Activated CD4-positive, alpha-beta T cell treated with anti-CD3 and anti-CD28 coated beads, Interleukin-2, amount 10 ng/mL, durations not matched to agents 24 days and 14 days (primary cell): ENCODE measurements at places on chromosomes 1 and 21. TPM values are rescaled to one million over a fixed set of nuclear protein-coding genes. Genes with fewer than 3 reads are reported as not detected.
A peak's percentile ranks its signal among the peaks of the same experiment; 100 is the strongest.

ERG gene
- total RNA-seq, result 0.12 and 0.14 TPM in 2 replicates

GBP6 gene
- 0.40 and 0.50 TPM in 2 replicates for total RNA-seq

MRAP gene
- not detected in 2 replicates for total RNA-seq

CLDN8 gene
- total RNA-seq, result not detected in 2 replicates

- H3K27ac ChIP-seq, result no peak overlapping the region
- peaks cover 3% of the 10 kb centered on the region for H3K27me3 ChIP-seq
- peak; percentile 33 for DNase-seq
- H3K4me1 ChIP-seq, result no peaks in the 10 kb centered on the region
- H3K4me3 ChIP-seq, result no peak overlapping the region
- H3K36me3 ChIP-seq, result no peaks in the 10 kb centered on the region
Observed at GRCh38 chr1:239956263-239956662, 135.4 kb upstream of the FMN2 start.

OR2T2 gene
- not detected in 2 replicates for total RNA-seq

GRCh38 chr1:205750138-205751035, at the start of gene NUCKS1:
TSS of gene NUCKS1 (minus strand) at chr1:205750182. CDS start at chr1:205749973, 209 bp downstream.
- H3K27ac ChIP-seq, result peak within 1 kb of the TSS; percentile 96
- peaks cover 4% of the 10 kb centered on the region for H3K27me3 ChIP-seq
- H3K4me3 ChIP-seq, result peak within 1 kb of the TSS; percentile 85
- DNase-seq, result peak; percentile 99
- peaks cover 27% of the 10 kb centered on the region for H3K4me1 ChIP-seq

- DNase-seq, result no peak
- no peaks in the 10 kb centered on the region for H3K36me3 ChIP-seq
- no peak overlapping the region for H3K4me3 ChIP-seq
Observed at GRCh38 chr1:238466459-238466858, 575.7 kb upstream of the ZP4 start.

- H3K27ac ChIP-seq, result no peak overlapping the region
- no peak for DNase-seq
- H3K27me3 ChIP-seq, result peaks cover 37% of the 10 kb centered on the region
- no peak overlapping the region for H3K4me3 ChIP-seq
Observed at GRCh38 chr1:181430015-181430885, 53.1 kb upstream of the CACNA1E start.

DNA sequence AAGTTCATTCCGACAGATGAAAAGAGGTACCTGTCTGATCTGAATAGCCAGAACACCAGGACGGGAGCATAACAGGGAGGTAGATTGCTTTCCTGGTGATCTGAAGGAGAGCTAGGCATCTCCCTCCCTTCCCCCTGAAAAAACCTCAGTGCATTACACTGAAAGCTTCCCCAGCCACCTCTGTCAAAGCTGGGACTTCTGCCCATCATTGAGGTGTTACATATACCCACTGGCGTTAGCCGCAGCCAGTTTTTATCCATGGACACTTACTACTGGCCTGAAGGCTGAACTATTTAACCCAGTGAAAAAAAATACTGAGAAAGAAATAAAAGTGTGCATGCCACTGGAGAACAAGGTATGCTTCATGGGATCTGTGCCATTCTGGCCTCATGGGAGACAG, 568.3 kb upstream of the ADAMTS5 start:
- no peak overlapping the region for H3K27ac ChIP-seq
- H3K27me3 ChIP-seq, result no peaks in the 10 kb centered on the region
- H3K4me3 ChIP-seq, result no peak overlapping the region
- no peaks in the 10 kb centered on the region for H3K36me3 ChIP-seq
- H3K4me1 ChIP-seq, result no peaks in the 10 kb centered on the region

DNA sequence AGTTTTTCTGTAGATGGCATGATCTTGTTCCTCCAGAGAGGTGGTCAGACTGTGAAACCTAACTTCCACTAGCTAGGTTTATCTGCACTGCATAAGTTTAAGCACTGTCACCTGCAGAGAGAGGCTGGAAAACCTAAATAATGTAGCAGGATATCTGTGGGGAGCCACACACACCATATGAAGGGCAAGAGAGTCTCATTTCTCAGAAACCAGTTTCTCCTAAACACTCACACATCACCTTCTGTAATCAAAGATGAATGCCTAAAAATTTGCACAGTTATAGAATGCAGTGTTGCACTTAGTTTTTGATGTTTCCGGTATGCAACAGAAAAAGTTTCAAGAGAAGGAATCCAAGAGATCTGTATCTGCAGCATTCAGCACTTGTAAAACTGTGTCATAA, 654.6 kb downstream of the ADGRL2 start:
- H3K4me1 ChIP-seq, result peaks cover 8% of the 10 kb centered on the region
- peak; percentile 58 for DNase-seq
- no peaks in the 10 kb centered on the region for H3K36me3 ChIP-seq
- H3K27ac ChIP-seq, result peak overlapping the region; percentile 44

DNA sequence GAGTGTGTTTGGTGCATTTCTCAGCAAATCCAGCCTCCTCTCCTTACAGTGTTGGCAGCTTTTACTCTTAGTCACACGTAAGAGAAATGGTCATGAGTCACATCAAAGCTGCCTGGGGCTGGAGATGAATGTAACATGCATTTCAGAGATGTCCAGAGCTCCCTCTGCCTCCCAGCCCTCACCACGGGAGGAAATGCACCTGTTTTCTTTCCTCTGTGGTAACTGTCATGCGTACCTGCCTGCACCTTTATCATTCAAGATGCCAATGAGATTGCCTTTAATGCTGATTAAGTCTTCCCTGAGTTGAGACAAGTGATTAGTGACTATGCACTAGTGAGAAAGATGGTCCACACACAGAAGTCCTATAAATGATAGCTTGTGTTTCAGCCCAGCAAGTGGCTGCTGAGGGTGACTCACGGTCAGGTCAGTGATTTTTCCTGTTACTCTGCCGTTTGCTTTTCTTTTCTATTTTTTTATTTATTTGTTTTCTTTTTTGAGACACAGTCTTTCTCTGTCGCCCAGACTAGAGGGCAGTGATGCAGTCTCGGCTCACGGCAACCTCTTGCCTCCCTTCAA, 277.3 kb upstream of the FMN2 start:
- H3K36me3 ChIP-seq, result no peaks in the 10 kb centered on the region
- peak overlapping the region; percentile 62 for H3K27ac ChIP-seq
- DNase-seq, result peak; percentile 58
- no peaks in the 10 kb centered on the region for H3K27me3 ChIP-seq
- H3K4me3 ChIP-seq, result no peak overlapping the region

DNA sequence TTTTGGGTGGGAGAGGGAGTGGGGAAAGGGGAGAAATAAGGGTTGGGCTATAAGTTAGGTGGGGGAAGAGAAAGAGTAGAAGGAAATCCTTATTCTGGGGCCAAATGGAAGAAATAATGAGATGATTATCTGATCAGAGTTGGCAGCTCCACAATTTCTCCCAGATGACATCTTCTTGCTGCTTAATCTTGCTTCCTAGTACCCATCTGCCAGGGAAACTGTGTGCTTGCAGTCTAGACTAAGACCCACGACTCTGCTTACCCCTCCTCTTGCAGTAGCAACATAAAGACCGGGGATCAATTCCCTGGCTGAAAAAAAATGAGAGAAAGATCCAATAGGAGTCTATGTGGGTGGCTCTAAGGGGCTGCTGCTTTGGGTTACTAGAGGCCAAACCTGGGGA, 95.6 kb downstream of the PAPPA2 start:
- no peak for DNase-seq
- H3K27ac ChIP-seq, result no peak overlapping the region
- H3K4me3 ChIP-seq, result no peak overlapping the region
- no peaks in the 10 kb centered on the region for H3K4me1 ChIP-seq
- peaks cover 3% of the 10 kb centered on the region for H3K27me3 ChIP-seq

DNA sequence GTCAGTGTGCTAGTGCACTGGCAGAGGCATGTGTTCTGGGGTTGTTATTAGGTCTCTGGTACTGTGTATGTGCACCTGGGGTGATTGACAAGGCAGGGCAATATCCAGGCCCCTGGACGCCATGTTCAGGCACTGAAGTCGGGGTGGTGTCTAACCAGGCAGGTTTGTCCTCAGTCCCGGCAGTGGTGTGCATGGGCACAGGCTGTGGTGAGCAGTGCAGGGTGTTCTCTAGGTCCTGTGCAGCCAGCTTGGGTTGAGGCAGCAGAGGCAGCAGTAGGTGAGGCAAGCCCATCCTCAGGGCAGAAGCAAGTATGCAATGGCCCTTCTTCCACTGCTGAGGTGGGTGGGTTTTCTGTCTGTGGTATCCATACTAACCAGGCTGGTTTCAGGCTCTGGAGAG, 252.3 kb upstream of the LRRC7 start:
- no peak for DNase-seq
- no peak overlapping the region for H3K27ac ChIP-seq
- no peaks in the 10 kb centered on the region for H3K36me3 ChIP-seq
- no peaks in the 10 kb centered on the region for H3K27me3 ChIP-seq

DNA sequence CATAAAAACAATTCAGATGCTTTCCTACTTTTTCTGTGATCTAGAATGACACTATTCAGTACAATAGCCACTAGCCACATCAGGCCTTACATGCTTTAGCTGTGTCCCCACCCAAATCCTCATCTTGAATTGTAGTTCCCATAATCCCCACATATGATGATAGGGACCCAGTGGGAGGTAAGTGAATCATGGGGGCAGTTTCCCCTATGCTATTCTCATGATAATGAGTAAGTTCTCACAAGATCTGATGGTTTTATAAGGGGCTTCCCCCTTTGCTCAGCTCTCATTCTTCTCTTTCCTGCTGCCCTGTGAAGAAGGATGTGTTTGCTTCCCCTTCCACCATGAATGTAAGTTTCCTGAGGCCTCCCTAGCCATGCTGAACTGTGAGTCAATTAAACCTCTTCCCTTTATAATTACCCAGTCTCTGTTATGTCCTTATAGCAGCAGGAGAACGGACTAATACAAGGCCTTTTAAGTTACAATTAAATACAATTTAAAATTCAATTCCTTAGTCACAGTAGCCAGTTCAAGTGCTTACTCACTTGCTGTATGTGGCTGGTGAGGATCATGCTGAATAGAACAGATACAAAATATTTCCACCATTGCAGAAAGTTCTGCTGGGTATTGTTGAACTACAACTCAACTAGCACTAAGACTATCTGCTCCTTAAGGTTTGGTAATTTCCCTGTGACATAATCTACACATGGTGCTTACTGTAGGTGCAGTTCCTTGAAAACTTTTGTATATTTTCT, 106.7 kb downstream of the SCMH1 start:
- no peak overlapping the region for H3K4me3 ChIP-seq
- no peaks in the 10 kb centered on the region for H3K4me1 ChIP-seq
- no peak overlapping the region for H3K27ac ChIP-seq
- H3K27me3 ChIP-seq, result no peaks in the 10 kb centered on the region

GRCh38 chr1:231000639-231001038, 21.7 kb downstream of the ARV1 start:
- H3K4me1 ChIP-seq, result no peaks in the 10 kb centered on the region
- H3K27ac ChIP-seq, result no peak overlapping the region
- peaks cover 41% of the 10 kb centered on the region for H3K36me3 ChIP-seq

- no peak for DNase-seq
- peaks cover 2% of the 10 kb centered on the region for H3K36me3 ChIP-seq
- peak overlapping the region; percentile 3 for H3K4me3 ChIP-seq
Observed at GRCh38 chr21:42266971-42267556, 48.1 kb downstream of the ABCG1 start.

DNA sequence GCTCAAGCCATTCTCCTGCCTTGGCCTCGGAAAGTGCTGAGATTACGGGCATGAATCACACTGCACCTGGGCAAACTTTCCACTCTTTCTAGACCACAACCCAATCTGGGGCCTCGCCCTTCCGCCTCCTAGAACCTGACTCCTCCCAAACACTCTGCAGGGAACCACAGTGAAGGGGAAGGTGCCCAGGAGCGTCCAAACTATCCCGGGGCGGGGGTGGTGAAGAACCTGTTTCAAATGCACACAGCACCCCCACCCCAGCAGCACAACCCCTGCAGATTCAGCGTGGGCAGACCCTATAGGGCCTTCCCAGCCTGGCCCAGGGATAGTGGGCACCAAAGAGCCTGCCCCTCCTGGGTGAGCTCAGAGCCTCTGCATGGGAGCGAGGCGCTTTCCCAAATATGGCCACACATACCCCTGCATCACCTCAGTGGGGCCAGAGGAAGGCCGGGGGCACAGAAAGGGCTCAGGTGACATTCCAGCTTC, 86.9 kb downstream of the STUM start:
- H3K27me3 ChIP-seq, result no peaks in the 10 kb centered on the region
- peak overlapping the region; percentile 77 for H3K27ac ChIP-seq
- DNase-seq, result peak; percentile 86
- peak overlapping the region; percentile 67 for H3K4me3 ChIP-seq
